Sigmoid colon (tissue), 7 donors: ENCODE measurements at places on chromosomes 12 and 14. TPM values are rescaled to one million over a fixed set of nuclear protein-coding genes. Genes with fewer than 3 reads are reported as not detected.

The TXNDC16 gene
- total RNA-seq, result 10.5 TPM

- H3K36me3 ChIP-seq, result no peaks in the 10 kb centered on the region
- no peaks in the 10 kb centered on the region for H3K4me1 ChIP-seq
- DNase-seq, result no peak
- no peak overlapping the region for H3K4me3 ChIP-seq
- no peak overlapping the region for H3K27ac ChIP-seq
These were observed 107.8 kb downstream of the CRACR2A start for GRCh38 chr12:3645091-3645490.

The USP15 gene
- total RNA-seq, result 75.5 TPM

GRCh38 chr12:115051378-115051777 lies 367.4 kb upstream of the TBX3 start:
- no peaks in the 10 kb centered on the region for H3K27me3 ChIP-seq
- H3K4me3 ChIP-seq, result no peak overlapping the region
- no peak overlapping the region for H3K27ac ChIP-seq
- H3K36me3 ChIP-seq, result no peaks in the 10 kb centered on the region
- no peak for DNase-seq

The ACRBP gene
- 1.4 TPM for total RNA-seq
